ENCODE measurements at places on chromosomes 11 and 22. TPM values are rescaled to one million over a fixed set of nuclear protein-coding genes. Genes with fewer than 3 reads are reported as not detected.

DNA sequence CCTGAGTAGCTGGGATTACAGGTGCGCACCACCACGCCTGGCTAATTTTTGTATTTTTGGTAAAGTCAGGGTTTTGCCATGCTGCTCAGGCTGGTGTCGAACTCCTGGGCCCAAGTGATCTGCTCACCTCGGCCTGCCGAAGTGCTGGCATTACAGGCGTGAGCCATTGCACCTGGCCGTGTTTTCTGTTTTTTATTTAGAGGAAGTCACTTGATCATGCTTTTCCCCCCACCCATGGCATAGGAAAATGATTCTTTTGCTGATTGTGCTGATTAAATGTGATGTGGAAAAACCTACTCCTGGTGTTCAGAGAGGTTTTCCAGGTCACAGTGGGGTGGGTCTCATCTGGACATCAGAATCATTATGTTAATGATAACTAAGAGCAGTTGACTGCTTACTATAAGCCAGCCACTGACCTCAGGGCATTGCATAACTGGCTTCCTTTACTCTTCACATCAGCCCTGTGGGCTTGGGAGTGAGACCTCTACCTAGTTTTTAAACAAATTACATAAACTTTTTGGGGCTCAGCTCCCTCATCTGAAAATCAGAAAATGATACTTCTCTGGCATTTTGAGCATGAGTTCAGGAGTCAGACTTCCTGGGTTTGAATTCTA is 71.0 kb downstream of the PTPRJ start:
- no peak for DNase-seq

The OR8G1 gene
- not detected for polyA plus RNA-seq

GRCh38 chr11:12585861-12586260 is 88.4 kb upstream of the TEAD1 start:
- DNase-seq, result no peak

- no peak for DNase-seq
Observed at GRCh38 chr11:97964332-97965004, 1056.3 kb upstream of the CNTN5 start.

- no peak for DNase-seq
Observed at GRCh38 chr22:47333625-47334024, 571.2 kb downstream of the TBC1D22A start.

DNA sequence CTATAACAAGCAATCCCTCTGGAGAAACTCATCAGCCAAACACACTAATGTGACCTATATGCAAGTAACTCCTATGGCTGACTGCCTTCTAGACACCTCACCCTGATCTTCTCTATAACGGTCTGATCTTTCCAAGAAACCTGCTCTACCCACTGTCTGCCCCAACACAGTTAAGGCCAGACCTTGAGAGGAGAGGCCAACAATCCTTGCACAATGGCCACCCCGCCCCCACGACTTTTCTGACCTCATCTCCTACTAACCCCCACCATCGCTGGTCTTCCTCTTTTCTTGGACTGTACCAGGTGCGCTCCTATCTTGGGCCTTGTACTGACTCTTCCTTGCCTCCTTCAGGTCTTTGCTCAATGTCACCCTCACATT is 12.5 kb downstream of the HIRA start:
- no peak for DNase-seq

All from foreskin keratinocyte (primary cell).